ENCODE measurements at places on chromosomes 7 and 10.
A peak's percentile ranks its signal among the peaks of the same experiment; 100 is the strongest.

GRCh38 chr10:95406651-95407280 lies 116.0 kb upstream of the PDLIM1 start:
- no peak for DNase-seq

- no peak for DNase-seq
Measured at GRCh38 chr7:1238450-1238882, 5.8 kb downstream of the UNCX start.

- DNase-seq: no peak
Measured at GRCh38 chr7:147079083-147079482, 962.5 kb downstream of the CNTNAP2 start.

GRCh38 chr7:141128931-141129330 lies 55.1 kb downstream of the TMEM178B start:
- no peak for DNase-seq

DNA sequence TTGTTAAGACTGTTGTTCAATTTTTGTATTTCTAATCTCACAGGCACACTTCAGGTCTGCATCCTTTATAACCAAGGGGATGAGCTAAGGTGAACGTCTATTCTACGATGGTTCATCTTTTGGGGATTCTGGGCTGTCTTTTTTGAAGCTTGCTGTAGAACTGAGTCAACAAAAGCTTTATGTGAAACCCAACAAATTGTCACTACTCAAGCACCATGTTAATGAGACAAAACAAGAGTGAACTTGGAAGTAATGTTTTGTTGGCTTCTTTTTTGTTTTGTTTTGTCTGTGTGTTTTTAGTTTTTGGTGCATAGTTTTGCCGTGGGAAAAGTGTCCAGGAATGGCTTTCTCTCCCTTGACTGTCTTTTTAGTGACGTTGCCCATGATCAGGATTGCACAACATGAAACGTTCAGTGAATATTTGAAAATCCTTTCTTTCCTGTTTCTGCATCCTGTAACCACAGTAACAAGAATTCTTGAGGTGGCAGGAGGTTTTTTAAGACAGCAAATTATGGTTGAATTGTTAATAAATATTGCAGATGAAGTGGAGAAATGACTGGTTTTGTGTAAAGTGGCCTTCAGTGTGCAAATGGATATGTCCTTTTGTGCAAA lies 65.6 kb downstream of the WIPF3 start:
- DNase-seq: peak; percentile 46

DNA sequence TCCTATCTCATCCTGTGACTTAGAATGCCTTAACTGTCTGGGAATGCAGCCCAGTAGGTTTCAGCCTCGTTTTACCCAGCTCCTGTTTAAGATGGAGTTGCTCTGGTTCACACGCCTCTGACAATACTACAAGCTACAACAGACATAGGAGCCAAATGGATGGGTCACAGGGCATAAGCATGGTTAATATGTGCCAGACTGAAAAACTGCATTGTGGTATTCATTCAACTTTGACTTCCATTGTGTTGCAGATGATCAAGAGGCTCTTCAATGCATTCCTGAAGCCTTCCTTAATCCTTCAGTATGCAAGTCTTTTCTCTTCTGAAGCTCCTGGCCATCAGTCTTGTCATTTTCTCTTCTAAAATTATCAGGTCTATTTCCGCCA lies 20.3 kb upstream of the RNF32 start:
- no peak for DNase-seq

GRCh38 chr7:51062222-51062987 lies 254.2 kb downstream of the COBL start:
- no peak for DNase-seq

DNA sequence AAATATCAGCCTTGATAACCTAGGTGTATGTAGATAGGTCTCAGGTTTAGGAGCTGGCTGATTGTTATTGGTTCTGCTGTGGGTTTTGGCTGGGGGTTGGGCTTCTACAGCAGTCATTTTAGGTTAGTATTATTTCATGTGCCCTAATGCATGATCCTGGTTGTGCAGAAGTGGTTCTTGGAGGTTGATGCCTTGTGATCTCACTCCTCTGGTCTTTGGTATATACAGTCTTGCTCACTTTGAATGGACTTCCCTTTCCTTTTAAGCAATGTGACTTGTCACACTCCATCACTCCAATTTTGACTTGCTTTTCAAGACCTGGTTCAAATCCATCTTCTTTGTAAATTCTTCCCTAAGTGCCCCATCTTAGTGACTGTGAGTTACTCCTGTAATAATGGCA lies 188.9 kb downstream of the LRMDA start:
- no peak for DNase-seq

- DNase-seq: no peak
Measured at GRCh38 chr7:112370436-112370835, 79.8 kb upstream of the IFRD1 start.

DNA sequence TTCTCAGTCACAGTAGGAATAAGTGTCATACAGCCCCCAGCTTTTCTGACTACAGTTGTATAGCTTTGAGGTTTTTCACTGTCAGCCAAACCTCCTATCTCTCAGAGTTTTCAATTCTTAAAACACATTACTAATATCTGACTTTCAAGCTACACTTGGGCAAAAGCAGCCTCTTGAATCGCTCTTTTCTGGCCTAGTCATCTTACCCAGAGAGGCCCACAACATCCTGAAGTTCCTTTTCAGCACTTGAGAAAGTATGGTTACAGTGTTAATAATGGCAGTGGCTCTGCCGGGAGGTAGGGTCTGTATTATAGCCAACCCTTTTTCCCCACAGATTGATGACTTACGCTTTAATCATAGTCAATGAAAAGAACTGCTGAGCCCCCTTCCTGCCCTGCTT lies 181.0 kb downstream of the LRRC4 start:
- peak; percentile 17 for DNase-seq

GRCh38 chr7:102866535-102867215 lies 46.1 kb upstream of the LRRC17 start:
- DNase-seq: no peak

DNA sequence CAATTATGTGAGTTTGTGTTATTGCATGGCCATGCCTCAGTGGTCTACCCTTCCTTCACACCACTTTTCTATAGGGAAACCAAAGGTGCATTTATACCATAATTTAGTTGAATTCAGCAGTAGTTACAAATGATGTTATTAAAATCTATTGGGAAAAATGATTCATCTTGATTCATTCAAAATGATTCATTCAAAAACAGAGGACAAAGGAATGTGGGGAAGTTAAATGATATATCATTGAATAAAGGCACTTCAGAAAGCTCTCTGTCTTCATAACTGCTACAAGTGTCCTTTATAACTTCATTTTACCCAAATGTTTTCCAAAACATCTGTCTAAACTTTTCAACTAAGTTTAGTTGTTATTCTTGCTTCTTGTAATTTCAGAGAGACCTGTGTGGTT lies 722.9 kb downstream of the GRM8 start:
- peak; percentile 3 for DNase-seq

All from astrocyte of the spinal cord (primary cell).